NCI-H1694 (cell line): ENCODE measurements at places on chromosomes 5 and 9.

DNA sequence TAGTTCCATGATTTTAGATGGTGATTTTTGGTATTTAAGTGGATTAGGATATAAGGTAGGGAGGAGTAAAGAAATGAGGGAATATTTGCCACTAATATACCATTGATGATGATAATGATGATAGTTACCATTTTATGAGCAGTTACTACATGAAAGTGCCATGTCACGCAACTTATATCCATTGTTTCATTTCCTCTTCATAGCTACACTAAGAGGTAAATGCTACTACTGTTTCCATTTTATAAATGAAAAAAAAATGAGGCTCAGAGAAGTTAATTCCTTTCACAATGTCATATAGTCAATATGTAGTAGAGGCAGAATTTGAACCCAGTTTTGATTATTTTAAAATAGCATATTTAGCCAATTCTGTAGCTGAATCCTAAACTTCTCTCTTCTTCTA, 112.2 kb upstream of the ADRA1B start:
- no peak for DNase-seq

- no peak for DNase-seq
These were observed 7.8 kb downstream of the SH3PXD2B start for GRCh38 chr5:172446336-172447051.

DNA sequence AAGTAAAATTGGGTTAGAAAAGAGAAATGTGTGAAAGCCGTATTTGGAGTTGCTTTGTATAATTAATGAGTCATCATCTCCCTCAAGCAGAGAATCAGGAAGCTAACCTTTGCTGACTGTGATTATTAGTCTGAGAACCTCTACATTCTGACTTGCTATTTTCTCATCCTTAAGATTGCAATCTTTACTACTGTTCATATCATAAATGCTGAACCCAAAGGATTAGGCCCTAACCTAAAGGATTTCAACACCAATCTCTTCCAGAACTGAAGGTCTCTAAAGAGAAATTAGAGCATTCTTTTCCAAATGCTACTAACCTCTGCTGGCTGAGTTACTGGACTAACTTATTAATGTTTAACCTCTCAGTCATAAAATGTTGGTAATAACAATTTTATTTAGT, 538.1 kb upstream of the MEF2C start:
- DNase-seq: no peak

DNA sequence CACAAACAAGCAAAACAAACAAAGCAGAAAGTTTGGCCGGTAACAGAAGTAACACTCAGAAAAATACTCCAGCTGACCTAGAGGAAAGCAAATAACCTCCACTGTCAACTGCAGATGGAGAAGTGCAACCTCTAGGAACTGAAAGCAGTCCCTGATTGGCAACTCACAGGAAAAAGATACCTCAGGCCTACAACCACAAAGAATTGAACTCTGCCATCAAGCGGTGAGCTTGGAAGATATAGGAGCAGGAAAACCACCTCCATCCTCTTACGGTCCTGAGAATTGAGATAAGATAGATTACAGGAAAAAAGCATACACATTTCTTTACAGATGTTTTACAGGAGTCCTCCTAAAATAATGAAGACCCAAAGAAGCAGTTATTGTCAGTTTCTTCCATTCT, 184.5 kb downstream of the PDZD2 start:
- no peak for DNase-seq

DNA sequence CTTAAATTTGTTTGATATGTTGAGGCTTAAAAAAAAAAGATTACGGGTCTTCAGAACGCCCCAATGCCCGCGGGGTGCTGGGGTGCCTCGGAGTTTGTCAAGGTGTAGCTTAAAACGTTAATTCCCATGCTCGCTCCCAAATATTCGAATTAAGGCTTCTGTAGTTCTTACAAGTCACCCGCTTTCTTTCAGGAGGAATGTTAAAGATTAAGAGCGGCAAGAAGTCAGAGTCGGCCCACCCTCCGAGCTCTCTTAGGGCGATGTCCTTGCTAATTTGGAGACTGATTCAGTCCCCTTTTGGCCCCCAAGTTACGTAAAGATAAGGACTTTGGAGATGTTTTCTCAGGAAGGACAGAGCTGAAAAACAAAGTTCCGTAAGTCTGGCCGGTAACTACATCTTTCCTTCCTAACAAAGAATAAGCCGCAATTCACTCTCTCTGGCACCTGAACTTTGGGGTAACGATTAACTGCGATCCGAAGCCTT, 746 bp upstream of the NPM1 start:
- DNase-seq: no peak

- peak; percentile 42 for DNase-seq
These were observed 204.8 kb downstream of the C9orf50 start for GRCh38 chr9:129415942-129416651.

DNA sequence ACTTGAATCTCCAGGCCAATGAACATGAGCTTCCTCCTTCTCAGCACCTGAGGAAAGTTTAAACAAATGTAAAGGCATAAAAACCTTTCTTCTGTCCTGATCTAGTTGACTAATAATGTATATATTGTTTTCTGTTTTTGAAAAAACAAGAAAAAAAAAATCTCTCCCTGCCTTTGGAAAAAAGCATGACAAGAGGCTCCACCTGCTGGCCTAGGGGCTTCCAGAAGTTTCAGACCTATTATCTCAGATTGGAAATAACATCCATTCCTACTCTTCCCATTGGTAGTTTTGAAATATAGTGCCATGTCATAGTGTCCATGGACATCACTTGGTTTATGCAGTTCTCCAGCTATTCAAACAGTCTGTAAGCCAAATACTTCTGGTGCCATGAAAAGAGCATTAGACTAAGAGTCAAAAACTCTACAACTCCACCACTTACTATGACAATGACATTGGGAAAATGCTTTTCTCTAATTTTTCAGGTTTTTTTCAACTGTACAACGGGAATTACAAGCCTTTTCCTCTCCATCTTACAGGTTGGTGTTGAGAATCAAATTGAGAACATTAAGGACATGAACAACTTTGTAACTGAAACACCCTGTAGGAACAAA, 409.6 kb upstream of the MPDZ start:
- no peak for DNase-seq

DNA sequence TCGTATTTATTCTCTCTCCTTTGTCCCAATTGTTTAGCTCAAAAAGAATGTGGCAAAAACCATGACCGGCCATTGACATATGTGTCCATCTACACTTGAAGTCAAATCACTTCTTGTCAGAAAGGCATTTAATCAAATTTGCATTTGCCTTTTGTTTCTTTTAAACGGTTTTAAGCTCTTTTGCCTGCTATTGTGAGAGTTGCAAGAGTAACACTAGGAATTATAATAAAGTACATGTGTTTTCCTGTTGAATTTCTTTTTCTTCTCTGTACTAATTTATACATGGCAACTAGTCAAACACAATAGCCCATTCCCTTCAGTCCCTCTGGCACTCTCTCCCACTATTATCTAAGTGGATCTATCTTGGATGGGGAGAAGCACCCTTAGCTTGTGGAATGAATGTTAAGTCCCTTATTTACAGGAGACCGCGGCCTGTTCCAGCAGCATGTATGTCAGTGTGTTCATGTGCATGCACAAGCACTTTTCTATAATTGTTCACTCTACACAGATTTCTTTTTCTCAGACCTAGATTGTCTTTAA, 3.2 kb downstream of the ADAMTSL1 start:
- no peak for DNase-seq

- DNase-seq: no peak
These were observed 32.0 kb downstream of the SLC46A2 start for GRCh38 chr9:112858625-112859147.

GRCh38 chr5:177427211-177427822, 841 bp downstream of the GRK6 start:
- DNase-seq: no peak

GRCh38 chr9:132546148-132547051, 36.0 kb upstream of the BARHL1 start:
- DNase-seq: peak; percentile 77

GRCh38 chr5:174363934-174364333, 318.4 kb downstream of the NSG2 start:
- DNase-seq: no peak

DNA sequence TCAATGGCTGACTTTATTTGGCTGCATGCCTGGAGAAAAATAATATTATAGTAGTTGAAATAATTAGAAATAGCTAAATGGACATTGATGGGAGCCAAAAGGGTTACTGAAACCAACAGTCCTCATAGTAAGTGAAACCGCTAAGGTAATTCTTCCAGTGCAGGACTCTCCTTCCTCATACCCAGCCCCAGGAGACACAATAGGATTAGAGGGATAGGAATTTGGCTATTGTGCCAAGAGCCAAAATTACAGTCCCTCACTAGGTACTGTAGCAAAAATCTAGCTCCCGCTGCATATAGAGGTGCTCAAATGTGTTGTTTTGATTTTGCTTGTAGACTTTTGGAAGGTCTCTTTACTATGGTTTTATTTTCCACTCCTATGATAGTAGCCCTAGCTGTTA, 20.2 kb downstream of the GLDC start:
- no peak for DNase-seq

DNA sequence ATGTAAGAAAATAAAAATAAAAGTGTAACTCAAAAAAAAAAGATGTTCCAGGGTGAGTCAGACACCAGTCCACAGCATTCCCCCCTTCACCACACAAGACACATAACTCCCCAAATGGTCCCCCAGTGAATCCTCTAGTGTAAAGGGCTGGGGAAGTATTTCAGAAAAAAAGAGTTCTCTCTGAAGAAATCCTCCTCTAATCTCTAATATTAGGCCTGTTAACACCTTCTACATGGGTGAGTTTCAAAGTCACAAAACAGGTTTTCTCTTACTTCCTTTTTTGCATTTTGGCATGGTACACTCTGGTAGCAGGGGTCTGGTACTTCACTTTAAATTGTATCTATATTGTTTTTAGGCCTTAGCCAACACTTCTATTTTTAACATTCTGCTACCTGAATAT, 28.2 kb downstream of the RNF145 start:
- no peak for DNase-seq

- DNase-seq: no peak
These were observed at the start of gene IL6ST for GRCh38 chr5:55994495-55994997. Gene IL6ST (minus strand): TSS chr5:55994963. CDS start chr5:55976278, 18,685 bp downstream.

- no peak for DNase-seq
These were observed 511.6 kb downstream of the DMAC1 start for GRCh38 chr9:7287986-7288385.

DNA sequence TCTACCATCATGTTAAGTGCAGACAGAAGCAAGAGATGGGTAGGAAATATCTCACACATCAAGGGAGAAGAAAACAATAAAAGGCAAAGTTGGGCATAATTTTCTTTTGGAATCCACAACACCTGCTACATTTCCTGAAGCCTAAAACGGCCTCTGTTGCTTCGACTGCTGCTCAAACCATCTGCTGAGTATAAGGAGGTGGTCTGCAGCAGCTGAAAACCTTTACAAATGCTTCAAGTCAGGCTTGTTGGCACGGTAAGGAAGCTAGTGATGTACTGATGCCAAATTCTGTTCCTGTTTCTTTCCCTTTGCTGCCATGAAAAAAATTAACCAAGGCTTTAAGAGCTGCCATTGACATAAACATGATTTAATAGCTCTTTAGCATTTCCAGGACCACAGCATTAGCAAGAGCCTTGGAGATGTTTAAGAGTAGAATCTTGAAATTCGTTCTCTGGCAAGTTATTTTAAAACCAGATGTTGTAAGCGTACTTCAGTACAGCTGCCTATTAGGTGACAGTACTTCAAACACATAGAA, 75.6 kb downstream of the DMRTA1 start:
- DNase-seq: no peak

GRCh38 chr5:103256178-103256577, 2.4 kb upstream of the MACIR start:
- DNase-seq: no peak

- no peak for DNase-seq
These were observed 215.3 kb upstream of the FAM174A start for GRCh38 chr5:100319885-100320284.

DNA sequence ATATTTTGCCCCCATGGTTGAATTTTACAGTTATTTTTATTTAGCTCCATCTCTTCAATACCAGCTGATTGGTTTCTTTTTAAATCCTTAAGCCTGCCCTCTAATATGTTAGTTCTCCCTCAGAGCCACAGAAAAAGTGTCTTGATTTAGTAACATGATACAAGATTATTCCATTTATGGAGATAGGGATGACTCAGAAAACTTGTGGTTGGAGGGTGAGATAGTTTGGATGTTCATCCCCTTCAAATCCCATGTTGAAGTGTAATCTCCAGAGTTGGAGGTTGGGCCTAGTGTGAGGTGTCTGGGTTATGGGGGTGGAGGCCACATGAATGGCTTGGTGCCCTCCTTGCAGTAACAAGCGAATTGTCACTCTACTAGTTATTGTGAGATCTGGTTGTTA, 115.7 kb downstream of the FBXO38 start:
- DNase-seq: no peak

DNA sequence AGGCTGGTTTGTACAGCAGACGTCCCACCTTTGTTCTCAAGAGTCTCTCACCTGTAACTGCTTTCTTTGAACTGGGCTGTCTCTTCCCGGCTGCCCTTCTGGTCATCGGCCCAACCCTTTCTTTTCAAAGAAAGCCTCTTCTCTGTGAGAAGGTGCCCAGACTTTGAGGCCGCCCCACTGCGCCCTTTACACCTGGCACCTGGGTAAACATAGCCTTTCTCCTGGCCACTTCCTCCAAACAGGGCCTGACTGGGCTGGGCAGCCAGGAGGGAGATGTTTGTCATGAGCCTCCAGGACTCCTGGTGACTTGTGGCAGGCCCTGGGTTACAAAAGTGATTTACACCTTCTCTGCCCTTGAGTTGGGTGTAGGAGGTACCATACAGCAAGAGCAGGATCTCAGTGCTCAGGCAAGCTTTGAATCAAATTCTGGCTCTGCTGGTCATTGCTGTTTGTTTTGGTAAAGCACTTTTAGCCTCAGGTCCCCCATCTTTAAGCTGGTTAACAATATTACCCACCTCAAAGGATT, 127.2 kb upstream of the CXCL14 start:
- no peak for DNase-seq

- no peak for DNase-seq
These were observed 587.0 kb upstream of the COX7C start for GRCh38 chr5:86030753-86031152.

DNA sequence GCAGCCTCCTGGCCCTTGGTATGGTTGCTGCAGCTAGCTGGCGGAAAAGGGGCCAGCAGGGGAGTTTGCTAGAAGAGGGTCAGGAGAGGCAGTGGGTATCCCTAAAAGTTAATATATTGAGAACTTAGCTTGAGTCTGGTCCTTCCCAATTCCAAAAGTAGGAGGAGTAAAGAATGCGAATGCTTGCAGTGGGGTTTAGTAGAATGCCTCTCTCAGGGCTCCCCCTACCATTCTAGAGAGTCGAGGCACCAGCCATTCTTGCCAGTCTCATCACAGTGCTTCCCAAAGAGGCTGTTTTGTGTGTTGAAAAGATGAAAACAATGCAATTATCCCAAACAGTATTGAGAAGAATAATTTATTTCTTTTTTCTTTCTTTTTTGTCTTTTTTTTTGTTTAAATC, 26.4 kb downstream of the TTC39B start:
- DNase-seq: no peak

GRCh38 chr5:112064956-112065355, 308.0 kb upstream of the NREP start:
- DNase-seq: no peak

DNA sequence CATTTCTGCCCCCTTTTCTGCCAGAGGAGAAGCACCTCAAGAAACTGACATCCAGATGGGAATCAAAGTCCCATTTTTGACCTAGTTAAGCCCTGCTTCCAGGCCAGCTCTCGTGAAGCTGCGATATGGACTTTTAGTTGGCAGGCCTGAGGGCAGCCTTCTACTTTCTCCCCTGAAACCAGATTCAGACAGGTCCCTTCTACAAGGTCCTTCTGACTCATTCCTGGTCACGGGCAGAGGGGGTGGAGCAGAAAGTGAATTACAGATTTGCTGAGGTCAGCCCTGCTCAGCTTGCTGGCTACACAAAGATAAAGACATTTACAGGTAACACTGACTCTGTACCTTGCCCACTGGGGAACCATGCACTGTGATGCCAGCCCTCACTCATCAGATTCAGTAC, 52.8 kb upstream of the TUT7 start:
- DNase-seq: no peak
